Hypothalamus (tissue), 51 donors: ENCODE measurements at places on chromosomes 5 and 9.

DNA sequence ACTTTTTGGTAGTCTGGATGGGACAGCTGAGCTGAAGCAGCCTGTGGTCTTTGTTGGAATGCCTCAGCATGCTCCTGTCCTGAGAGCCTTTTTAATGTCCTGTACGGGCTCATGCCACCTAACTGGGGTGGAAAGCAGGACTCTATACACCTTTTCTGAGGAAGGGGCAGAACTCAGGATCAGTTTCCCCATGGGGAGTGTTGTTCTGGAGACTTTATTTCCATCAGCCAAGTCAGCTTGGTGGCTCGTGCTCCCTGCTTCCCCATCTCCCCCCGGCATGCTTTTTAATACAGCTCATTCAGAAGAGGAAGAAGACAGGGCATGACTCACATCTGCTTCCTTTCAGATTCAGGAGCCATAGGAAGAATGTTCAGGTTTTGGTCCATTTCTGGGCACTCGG lies 5.1 kb upstream of the SEPTIN8 start:
- DNase-seq, result no peak

DNA sequence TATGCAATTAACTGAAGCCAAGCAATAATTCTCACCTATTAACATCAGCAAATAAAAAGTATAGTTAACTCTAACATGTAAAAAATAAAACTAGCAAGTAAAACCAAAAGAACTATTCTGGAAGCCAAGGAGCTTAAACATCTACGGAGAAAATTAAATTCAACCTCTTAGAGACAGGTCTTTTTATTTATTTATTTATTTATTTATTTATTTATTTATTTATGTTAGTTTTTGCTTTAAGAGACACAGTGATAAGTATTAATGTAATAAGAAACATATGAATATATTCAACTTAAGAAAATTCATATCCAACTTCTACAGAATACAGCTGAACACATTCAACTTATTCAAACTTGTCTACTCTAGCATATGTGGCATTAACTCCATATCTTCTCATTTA lies 472.1 kb upstream of the IZUMO3 start:
- DNase-seq, result no peak

DNA sequence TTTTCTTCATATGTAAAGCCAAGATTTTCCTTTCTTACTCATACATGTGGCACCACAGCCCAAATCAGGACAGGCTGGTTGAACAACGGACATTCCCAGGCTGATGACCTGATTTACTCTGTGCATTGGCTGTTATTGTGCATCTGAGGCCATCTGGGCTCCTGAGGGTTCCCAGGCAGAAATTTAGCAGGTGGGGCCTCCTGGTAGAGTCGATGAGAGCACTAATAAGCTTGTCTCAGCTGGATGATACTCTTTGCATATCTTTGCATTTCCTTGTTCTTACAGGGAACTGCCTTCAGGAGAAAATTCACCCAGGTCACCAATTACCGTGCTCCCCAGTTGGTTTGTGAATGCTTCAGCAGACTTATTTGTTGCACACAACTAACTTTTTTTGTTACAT lies 605.1 kb downstream of the ELAVL2 start:
- no peak for DNase-seq

- DNase-seq, result no peak
Measured at GRCh38 chr5:132673939-132674630, at the start of gene IL4. IL4 (plus strand) TSS chr5:132673989; CDS start chr5:132674051, 62 bp downstream.

DNA sequence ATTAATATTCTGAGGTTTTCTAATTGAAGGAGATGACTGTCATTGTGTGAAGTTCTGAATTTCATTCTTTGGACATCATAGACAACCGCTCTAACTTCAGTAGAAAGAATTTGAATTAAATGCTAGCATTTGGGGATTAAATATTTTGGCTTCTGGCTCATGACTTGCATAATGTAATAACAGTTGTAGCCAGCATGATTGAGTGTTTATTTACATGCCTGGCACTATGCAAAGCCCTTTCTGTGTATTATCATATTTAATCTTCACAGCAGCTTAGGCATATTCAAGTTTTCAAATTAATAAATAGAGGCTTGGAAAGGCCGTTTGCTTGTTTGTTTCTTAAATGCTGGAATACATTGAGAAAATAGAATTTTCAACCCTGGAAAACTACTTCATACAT lies 19.6 kb upstream of the HTR1A start:
- DNase-seq, result no peak

GRCh38 chr9:128683340-128684064 lies 5.5 kb upstream of the SET start:
- DNase-seq, result peak; percentile 8

GRCh38 chr5:99004960-99005359 lies 76.2 kb upstream of the CHD1 start:
- DNase-seq, result no peak
